ENCODE measurements at places on chromosomes 4 and X.

GRCh38 chr4:15037923-15038541 is 35.8 kb downstream of the CPEB2 start:
- no peak for DNase-seq

DNA sequence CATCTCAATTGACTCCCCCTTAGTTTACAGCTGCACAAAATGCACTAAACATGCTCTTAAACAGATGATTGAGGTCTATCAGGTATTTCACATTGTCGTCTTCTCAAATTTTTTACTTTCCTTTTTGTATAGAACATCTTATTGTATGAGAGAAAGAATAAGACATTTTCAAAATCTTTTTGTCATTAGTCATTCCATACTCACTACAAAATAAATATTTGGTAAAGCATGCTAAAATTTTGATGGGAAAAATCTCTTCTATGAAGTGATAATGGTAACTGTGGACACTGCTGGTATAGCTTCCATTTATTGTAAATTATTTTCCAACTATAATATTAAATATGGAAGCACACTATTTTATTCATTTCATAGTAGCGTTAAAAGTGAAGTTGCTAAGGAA is 185.6 kb upstream of the FSTL5 start:
- DNase-seq: no peak

DNA sequence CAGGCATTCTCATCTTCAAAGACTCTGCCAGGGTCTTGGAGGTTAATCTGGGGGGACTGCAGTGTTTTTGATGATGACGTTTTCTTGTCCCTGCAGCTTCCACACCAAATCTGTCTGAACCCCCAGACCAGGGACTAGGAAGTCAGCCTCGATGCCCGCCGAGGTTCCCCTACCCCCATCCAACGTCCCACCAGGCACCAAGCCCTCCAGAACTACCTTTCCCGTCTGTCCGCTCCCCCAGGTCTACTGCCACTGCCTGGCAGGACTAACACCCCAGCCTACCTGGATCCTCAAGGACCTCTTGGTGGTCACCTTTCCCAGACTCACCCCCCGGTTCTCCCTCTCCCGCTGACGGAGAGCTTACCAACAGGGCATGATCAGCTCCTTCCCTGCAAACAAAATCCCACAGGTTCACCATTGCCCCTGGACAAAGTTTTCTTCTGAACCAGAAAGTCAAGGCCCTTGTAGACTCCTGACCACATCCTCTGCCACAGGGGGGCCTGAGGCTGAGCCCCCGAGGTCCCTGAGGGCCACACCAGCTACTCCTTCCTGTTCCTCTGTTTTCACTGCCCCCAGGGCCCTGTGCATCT is 40.9 kb downstream of the HMX1 start:
- DNase-seq: no peak

DNA sequence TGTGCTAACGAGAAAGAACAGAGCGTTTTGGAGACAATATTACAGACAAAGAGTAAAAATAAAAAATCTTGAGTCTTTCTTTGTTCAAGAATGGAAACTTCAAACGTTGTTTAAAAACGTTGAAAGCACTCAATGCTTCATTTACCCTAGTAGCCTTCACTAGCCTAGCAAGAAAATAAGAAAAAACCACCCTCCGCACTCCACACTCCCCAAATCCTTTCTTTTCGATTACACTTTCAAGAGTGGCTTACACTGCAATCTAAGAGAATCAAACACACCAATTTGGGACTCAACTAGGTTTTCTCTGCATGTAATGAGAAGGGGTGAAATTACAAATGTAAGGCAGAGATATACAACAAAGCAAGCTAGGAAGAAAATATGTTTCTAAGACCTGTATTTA is 4.7 kb downstream of the TMSB4X start:
- no peak for DNase-seq

- DNase-seq: no peak
Measured at GRCh38 chrX:20116577-20117240, at the start of gene MAP7D2. MAP7D2 (minus strand) TSS chrX:20116907; CDS start chrX:20116879, 28 bp downstream.

- peak; percentile 3 for DNase-seq
Measured at GRCh38 chrX:107537815-107538214, 88.4 kb downstream of the FRMPD3 start.

DNA sequence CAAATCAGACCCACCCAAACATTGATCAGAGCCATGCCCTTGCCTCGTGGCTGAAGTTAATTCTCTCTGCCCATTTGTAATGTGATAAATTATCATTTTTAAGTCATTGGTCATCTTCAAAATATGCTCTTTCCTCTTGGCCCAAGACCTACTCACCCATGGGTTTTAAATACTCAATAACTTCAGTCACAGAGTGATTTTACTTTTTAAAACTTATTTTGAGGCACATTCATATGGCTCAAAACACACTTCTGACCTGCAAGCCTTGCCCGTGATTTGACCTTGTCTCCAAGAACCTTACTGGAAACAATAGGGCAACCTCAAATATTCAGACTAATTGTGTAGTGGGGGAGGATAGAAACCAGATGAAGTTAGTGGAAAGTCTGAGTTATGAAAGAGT is 176.2 kb upstream of the LNX1 start:
- DNase-seq: no peak

GRCh38 chr4:46984781-46985180 is 8.6 kb downstream of the GABRA4 start:
- no peak for DNase-seq

GRCh38 chrX:100363896-100364295 is 46.2 kb downstream of the PCDH19 start:
- no peak for DNase-seq

GRCh38 chrX:127085939-127086338 is 266.4 kb downstream of the PRR32 start:
- no peak for DNase-seq

GRCh38 chr4:65521666-65522065 is 148.6 kb downstream of the EPHA5 start:
- DNase-seq: no peak

DNA sequence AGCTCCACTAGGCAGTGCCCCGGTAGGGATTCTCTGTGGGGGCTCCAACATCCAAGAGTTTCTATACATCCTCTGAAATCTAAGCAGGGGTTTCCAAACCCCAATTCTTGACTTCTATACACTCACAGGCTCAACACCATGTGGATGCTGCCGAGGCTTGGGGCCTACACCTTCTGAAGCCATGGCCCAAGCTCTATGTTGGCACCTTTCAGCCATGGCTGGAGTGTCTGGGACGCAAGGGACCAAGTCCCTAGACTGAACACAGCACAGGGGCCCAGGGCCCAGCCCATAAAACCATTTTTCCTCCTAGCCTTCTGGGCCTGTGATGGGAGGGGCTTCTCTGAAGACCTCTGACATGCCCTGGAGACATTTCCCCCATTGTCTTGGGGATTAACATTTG is 511.8 kb downstream of the TRAM1L1 start:
- no peak for DNase-seq

DNA sequence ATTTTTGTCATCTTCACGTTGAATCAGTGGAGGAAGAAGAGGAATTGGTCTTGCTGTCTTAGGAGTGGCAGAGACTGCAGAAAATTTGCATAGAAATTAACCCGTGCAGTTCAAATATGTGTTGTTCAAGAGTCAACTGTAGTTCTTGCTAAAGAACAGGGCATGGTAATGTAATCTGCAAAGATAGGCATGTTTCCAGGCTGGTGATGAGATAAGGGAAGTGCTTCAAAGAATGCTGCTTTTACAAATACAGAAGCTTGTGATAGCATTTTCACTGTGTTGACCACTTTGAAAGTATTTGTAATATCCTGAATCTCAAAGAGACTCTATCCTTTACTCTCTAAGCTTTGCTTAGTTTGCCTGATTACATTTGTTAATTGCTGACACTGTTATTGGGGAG is 60.1 kb downstream of the PRRG1 start:
- no peak for DNase-seq

- no peak for DNase-seq
Measured at GRCh38 chr4:1375761-1376322, 28.8 kb downstream of the UVSSA start.

DNA sequence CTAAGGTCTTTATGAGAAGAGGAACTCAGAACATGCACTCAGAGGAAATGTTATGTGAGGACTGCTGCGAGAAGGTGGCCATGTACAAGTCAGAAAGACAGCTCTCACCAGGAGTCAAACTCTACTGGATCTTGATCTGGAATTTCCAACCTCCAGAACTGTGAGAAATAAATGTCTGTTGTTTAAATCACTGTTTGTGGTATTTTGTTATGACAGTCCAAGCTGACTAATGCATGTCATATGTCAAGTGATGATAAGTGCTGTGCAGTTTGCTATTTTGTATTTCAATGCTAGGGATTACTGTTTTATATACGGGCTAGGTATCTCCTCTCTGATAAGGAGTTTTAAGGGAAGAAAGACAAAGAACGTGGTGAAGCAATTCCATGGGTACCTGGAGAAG is 162.3 kb downstream of the CPEB2 start:
- DNase-seq: no peak

GRCh38 chrX:131288738-131289511 is at the start of gene IGSF1:
IGSF1 (minus strand) TSS chrX:131289306; CDS start chrX:131286674, 2,632 bp downstream.
- no peak for DNase-seq

DNA sequence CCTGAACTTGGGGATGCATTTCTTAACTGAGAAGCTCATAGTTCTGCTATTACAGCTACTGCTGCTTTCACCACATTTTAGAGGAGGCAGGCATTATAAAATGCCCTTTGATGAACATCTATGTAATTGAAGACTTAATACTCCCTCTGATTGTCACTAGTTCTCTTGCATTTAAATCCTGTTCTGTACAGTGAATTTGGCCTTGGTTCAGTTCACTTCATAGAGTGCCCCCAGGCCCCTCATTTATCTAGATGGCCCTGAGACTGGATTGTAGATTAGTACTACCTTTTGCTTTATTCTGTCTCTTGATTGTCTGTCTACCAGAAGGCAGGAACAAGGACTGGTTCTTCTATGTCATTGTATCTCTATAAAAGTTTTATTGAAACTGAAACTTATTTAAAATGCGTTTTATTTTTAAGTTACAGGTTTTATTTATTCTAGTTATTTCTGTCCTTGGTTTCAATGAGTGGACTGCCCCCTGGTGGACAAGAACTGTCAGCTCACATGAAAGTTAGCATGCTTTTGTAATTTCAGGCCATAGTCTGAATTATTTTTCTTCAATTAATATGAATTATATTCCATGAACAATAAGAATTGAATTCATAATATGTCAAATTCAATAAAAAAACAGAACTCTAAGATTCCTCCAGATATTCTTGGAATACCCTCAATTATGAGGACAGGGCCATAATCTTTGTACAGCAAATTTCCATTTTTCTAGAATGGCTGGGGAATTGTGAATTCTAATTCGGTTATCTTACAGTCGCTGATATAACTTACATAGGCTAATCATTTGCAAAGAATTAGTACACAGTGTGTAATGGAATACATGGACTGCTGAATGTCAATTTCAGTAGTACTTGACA is 47.2 kb upstream of the TMEM33 start:
- DNase-seq: peak; percentile 20

DNA sequence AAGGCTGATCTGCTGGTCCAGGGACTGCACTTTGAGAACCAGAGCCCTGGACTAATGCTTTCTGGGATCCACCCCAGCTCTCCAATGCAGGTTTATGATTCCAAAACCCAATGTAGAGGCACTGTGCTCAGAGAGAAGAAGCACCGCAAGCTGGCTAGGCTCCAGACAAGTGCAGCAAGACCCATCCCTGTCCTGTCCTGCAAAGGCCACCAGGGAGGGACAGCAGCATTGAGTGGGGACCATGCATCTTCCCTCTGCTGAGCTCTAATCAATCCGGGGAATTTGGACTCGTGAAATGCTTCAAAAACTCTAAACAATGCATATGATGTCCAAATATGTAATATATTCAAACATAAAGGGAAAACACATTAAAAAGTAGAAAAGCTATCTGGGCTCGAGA is 10.8 kb upstream of the NSG1 start:
- DNase-seq: no peak

DNA sequence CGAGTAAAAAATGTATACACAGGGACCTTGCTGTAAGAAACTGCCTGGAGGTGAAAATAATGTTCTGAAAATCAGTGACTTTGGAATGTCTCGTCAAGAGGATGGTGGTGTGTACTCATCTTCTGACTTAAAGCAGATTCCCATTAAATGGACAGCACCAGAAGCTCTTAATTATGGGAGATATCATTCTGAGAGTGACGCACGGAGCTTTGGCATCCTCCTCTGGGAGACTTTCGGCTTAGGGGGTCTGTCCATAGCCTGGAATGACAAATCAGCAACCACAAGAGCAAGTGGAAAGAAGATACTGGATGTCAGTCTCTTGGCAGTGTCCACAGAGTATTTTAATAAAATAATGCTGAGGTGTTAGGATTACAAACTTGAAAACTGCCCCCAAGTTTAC is 129.4 kb downstream of the THOC2 start:
- no peak for DNase-seq

DNA sequence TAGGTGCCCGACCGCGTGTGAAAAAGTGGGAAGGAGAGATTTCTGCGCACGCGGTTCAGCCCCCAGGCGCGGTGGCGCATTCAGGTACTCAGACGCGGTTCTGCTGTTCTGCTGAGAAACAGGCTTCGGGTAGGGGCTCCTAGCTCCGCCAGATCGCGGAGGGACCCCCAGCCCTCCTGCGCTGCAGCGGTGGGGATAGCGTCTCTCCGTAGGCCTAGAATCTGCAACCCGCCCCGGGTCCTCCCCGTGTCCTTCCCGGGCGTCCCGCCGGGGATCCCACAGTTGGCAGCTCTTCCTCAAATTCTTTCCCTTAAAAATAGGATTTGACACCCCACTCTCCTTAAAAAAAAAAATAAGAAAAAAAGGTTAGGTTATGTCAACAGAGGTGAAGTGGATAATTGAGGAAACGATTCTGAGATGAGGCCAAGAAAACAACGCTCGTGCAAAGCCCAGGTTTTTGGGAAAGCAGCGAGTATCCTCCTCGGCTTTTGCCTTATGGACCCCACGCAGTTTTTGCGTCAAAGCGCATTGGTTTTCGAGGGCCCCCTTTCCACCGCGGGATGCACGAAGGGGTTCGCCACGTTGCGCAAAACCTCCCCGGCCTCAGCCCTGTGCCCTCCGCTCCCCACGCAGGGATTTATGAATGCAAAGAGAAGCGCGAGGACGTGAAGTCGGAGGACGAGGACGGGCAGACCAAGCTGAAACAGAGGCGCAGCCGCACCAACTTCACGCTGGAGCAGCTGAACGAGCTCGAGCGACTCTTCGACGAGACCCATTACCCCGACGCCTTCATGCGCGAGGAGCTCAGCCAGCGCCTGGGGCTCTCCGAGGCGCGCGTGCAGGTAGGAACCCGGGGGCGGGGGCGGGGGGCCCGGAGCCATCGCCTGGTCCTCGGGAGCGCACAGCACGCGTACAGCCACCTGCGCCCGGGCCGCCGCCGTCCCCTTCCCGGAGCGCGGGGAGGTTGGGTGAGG is 3.7 kb downstream of the SHOX start:
- DNase-seq: no peak

GRCh38 chrX:83416273-83416672 is 91.8 kb upstream of the POU3F4 start:
- no peak for DNase-seq

- DNase-seq: no peak
Measured at GRCh38 chrX:17758382-17758781, 21.1 kb downstream of the SCML1 start.

GRCh38 chrX:18026166-18026565 is 165.1 kb upstream of the RAI2 start:
- DNase-seq: no peak
